Mesothelial cell of epicardium (in vitro differentiated cells): ENCODE measurements at places on chromosomes 13 and 19. TPM values are rescaled to one million over a fixed set of nuclear protein-coding genes. Genes with fewer than 3 reads are reported as not detected.

DNA sequence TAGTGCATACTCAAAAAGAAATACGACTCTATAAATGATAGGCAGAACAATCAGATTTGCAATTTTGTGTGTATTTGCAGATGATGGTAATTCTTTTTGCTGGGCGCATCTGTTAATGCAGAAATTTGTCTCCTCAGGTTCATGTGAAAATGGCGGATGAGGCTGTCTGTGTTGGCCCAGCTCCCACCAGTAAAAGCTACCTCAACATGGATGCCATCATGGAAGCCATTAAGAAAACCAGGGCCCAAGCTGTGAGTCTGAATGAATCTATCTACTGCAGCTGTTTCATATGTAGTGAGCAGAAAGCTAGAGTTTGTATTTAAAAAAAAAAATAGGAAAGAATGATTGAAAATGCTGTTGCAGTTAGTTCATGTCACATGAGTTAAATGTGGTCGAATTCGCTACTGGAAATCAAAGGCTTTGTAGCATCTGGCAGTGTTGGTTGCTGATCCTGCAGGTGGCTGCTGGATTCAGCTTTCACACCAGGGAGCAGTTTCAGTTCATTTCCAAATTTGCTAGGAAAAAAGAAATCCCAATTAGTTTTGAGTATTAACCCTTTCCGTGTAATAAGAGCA, 66.0 kb downstream of the PCCA start:
- no peak for DNase-seq

- no peak for DNase-seq
These were observed 197.2 kb upstream of the CSNK1A1L start for GRCh38 chr13:37302686-37303085.

DNA sequence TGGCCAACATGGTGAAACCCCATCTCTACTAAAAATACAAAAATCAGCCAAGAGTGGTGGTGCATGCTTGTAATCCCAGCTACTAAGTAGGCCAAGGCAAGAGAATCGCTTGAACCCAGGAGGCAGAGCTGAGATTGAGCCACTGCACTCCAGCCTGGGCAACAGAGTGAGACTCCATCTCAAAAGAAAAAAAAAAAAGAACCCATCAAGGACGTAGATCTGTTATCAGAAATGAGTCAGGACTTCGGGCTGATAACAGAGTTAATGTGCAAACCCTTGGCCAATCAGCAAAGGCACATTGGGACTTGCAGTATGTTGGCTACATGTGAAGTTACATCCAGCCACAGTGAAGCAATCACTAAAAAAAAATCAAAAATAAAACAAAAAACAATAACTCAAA, 4.8 kb upstream of the LGALS7B start:
- no peak for DNase-seq

GRCh38 chr19:3617463-3617862, 9.1 kb downstream of the CACTIN start:
- no peak for DNase-seq

- DNase-seq: no peak
These were observed 166.8 kb downstream of the SLITRK5 start for GRCh38 chr13:87837946-87838345.

- peak; percentile 58 for DNase-seq
These were observed 13.6 kb downstream of the IER2 start for GRCh38 chr19:13163609-13164342.

DNA sequence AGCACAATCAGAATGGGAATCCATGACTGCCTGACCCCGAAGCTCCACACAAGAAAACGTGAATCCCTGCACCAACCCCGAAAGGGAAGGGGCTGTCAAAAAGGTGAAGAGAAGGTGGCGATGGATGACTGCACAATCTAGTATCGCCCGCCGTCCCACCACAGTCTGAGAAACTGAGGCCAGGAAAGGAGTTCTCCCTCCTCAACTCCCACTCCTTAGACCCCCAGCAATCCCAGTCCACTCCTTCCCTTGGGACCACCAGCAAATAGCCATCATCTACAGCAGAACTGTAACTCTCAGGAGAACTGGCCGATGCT, 451 bp downstream of the NOSIP start:
- DNase-seq: no peak

DNA sequence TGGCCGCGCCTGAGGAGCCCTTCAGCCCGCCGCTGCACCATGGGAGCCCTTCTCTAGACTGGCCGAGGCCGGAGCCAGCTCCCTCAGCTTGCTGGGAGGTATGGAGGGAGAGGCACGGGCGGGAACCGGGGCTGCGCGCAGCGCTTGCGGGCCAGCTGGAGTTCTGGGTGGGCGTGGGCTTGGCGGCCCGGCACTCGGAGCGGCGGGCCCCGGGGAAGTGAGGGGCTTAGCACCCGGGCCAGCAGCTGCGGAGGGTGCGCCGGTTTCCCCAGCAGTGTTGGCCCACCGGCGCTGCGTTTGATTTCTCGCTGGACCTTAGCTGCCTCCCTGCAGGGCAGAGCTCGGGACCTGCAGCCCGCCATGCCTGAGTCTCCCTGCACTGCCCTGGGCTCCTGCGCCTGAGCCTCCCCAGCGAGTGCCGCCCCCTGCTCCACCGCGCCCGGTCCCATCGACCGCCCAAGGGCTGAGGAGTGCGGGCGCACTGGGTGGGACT, 1890.0 kb upstream of the PCDH20 start:
- DNase-seq: no peak

- DNase-seq: no peak
These were observed 204.8 kb upstream of the ZNF536 start for GRCh38 chr19:30167206-30167868.

DNA sequence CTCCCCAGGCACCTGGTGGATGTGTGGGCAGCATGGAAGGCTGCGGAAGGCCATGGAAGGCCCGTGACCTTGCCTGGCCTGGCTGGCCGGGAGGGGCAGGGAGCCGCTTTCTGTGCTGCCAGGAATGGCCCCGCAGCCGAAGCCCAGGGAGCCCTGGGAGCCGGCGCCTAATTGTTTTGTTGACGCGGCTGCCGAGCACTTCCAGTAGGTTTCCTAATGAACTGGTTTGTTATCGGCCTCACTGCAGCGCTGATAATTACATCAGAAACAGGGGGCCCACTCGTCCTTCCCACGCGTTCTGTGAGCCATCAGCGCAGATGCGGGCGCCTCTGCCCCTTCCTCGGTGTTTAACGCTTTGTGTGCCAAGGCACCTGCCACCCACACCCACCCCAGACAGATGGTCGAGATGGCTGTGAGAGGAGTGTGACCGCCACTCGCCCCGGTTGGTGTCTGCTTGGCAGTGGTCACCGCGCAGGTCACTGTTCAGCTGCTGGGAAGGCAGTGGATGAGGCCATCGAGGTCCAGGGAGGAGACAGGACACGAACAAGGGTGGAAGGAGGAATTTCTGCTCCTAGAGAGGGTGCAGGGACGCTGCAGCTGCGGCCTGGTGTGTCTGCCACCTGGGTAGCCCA, 124.5 kb downstream of the KDM4B start:
- DNase-seq: no peak

DNA sequence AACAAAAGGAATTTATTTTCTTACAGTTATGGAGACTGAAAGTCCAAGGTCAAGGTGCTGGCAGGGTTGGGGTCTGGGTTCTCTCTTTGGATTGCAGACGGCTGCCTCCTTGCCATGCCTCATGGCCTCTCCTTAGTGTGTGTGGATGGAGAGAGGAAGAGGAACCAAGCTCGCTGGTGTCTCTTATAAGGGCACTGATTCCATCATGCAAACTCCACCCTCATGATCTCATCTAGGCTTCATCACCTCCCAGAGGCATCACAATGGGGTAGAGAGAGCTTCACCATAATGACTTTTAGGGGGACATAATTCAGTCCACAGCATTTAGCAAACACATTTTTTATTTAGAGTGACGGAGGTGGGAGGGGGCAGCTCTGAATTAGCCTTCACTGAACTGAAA, 104.9 kb upstream of the ABCC4 start:
- DNase-seq: no peak

- no peak for DNase-seq
These were observed 186.2 kb downstream of the VWA8 start for GRCh38 chr13:41774605-41775218.

- DNase-seq: peak; percentile 64
These were observed 816.9 kb upstream of the SLC10A2 start for GRCh38 chr13:103883164-103883563.

DNA sequence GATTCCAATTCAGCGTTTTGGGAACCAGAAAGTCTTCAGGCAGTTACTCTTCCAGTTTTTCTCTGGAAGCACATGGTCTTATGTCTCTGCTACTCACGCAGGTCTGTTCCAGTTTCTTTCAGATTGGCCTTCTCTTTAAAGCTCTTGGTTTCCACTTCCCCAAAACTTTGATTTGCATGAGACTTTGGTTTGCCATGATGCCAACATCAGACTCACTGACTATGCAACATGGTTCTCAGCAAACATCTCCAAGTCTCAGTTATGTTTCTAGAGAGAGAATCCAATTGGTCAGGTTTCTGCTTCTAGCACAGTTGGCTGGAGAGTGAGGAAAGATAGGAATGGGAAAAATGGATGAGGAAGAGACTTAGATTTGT, 3.1 kb downstream of the AKAP11 start:
- DNase-seq: no peak

GRCh38 chr19:35722897-35723296, 5.1 kb downstream of the KMT2B start:
- DNase-seq: no peak

DNA sequence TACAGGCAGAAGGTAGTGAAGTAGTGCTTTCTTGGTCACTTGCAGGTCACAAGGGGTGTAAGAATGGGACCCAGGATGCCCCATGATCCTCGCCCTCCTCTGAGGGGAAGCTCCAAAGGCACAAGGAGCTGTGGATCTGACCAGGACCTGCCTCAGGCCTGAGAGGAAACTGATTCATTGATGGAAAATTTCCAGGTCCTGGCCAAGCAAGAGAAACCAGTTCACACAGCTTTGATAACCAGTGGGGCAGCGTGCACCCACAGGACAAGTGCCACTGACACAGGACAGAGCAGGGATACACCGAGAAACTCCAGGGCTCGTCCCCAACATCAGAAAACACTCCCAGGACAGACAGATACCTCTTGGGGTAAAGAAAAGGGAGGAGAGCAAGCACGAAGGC, 177.1 kb downstream of the RBM26 start:
- DNase-seq: no peak

DNA sequence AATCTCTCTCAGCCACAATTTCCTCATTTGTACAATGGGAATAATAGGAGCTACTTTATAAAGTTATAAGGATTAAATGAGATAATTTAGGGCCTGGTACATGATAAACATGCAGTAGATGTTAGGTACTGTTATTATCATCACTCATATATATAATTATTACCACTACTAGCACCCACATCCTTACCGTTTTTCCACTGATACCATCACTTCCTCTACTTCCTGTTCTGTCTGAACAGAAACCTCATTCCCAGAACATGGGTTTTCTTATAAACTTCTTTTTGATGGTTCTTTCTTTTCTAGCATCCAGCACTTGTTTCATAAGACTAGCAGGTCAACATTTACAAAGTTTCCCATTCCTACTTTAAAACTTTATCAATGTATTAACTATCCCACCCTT, 6.3 kb downstream of the CDADC1 start:
- no peak for DNase-seq

DNA sequence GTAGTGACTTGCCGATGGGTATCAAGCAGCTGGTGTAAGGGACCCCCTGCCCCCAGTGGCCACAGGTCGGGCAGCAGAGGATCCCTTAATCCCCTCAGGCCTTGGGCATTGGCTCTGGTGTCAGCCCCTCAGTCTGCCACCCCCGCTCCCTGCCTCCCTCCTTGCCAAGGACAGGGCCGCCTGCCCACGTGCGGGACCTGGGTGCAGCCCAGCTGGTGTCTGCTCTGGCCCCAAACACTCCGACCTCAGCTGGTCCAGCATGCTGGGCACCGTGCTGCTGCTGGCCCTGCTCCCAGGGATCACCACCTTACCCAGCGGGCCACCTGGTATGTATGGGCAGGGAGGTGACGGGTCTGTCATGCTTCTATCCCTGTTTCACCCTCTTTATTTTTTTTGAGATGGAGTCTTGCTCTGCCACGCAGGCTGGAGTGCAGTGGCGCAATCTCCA, at the start of gene TGFBR3L:
Gene TGFBR3L, plus strand, starts transcription at position 233 of the 448 bp plus-strand sequence.
- DNase-seq: peak; percentile 15

DNA sequence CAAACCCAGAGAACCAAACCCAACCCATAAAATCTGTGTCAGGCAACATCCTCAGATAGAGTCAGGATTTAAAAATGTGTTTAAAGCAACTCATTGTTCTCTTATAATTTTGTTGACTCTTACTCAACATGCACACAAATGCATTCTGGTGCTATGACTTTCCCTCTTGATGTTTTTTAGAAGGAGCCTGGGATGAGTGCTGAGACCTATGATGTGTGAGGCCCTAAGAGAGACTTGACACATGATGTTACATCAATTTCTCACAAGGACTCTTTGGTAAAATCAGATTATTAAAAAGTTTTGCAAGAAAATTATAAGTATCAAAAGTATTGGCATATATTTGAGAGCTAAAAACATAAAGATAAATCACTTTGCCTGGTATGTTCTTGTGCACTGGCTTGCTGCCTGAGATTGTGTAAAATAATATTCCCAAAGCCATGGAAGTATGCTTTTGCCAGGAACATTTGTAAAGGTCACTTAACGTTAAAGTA, 173.9 kb downstream of the DCLK1 start:
- DNase-seq: no peak

GRCh38 chr19:33799476-33799875, 2.8 kb downstream of the KCTD15 start:
- no peak for DNase-seq

DNA sequence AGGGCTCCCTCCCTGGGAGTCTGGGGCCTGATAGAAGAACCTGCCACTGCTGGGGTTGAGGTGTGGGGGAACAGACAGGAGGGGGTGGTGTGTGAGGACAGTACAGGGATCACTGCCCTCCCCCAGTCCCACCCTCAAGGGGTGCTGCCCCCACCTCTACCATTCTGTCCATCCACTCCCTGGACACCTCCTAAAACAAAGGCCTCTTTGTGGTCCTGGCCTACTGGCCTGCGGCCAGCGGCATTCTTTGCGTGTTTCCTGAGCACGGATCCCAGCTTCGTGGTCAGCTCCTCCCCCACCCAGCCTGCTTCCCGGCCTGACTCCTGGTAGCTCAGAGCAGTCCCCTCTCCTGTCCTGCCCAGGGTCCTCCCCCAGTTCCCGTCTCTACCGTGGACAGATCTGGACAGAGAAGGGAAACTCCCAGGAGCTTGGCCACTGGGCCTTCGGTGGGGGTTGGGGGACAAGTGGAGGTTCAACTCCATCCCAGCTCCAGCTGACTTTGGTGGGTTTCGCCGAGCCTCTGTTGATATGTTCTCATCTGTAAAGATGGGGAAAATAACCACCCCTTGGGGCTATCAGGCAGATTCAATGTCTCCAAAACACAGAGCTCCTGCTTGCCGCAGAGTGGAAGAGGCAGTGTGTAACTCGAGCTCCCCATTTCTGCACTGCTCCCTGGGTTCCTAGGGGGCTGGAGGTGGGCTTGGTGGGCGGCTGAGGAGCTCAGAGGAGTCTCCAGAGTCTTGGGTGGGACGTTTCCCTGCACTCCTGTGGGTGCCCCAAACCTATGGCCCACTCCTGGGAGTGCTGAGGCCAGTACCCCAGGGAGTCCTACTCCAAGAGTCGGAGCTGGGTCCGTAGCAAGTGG, 48.7 kb downstream of the LYL1 start:
- DNase-seq: peak; percentile 74

Gene AXL
- 60.0 to 61.0 TPM (median 60.6 TPM) in 3 replicates for total RNA-seq

Gene SIGLEC12
- total RNA-seq: not detected in 3 replicates

Gene ESD
- 109 to 114 TPM (median 110 TPM) in 3 replicates for total RNA-seq

Gene ZNF575
- total RNA-seq: 2.3 to 2.8 TPM (median 2.6 TPM) in 3 replicates

Gene IGLON5
- 24.9 to 25.9 TPM (median 25.1 TPM) in 3 replicates for total RNA-seq

Gene KLK4
- total RNA-seq: not detected in 3 replicates
